Stimulated activated CD4-positive, alpha-beta T cell treated with anti-CD3 and anti-CD28 coated beads, Interleukin-4, amount 100 ng/mL, for 1 hour (primary cell): ENCODE measurements at places on chromosomes 4 and X.

GRCh38 chr4:99414401-99414800 is 20.7 kb downstream of the ADH7 start:
- no peak for DNase-seq

DNA sequence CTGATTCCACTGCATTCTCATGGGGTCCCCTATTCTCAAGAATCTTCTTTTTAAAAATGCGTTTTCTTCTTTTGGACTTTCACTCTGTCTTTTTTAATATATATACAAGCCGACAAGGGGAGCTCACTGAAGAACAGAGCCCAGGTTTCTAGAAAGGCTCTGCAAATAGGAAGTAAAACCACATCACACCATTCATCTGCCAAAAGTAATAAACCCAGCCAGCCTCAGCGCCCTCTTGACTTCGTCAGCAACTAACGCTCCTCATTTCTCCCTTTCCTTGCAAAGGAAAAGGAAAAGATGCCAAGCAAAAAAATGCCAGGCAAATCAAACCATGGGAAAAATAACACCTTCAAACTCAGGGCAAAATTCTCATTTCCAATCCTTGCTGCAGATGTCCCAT is 136.4 kb downstream of the HHIP start:
- no peak for DNase-seq

- peak; percentile 34 for DNase-seq
These were observed 63.7 kb upstream of the CD99 start for GRCh38 chrX:2627272-2627867.

DNA sequence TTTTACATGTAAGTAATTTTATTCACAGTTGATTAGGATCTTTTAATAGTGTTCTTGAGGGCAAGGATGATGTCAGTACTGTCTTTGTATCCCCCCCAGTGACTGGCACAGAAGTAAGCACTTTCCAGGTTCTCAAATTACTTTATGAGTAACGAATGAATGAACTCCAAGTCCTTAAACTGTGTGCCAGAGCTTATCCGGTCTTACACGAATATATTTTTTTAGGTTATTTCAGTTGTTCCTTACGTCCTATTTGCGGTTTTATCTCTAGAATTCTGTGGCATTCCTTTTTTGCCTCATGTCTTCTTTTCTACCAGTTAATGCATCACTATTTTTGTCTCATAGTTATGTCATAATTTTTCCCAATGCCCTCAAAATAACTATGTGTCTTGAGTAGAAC is 106.9 kb upstream of the MID1IP1 start:
- no peak for DNase-seq

- DNase-seq, result no peak
These were observed 327.4 kb downstream of the KCTD8 start for GRCh38 chr4:44121210-44121609.
